ENCODE measurements at places on chromosomes 5 and 9. TPM values are rescaled to one million over a fixed set of nuclear protein-coding genes. Genes with fewer than 3 reads are reported as not detected.

DNA sequence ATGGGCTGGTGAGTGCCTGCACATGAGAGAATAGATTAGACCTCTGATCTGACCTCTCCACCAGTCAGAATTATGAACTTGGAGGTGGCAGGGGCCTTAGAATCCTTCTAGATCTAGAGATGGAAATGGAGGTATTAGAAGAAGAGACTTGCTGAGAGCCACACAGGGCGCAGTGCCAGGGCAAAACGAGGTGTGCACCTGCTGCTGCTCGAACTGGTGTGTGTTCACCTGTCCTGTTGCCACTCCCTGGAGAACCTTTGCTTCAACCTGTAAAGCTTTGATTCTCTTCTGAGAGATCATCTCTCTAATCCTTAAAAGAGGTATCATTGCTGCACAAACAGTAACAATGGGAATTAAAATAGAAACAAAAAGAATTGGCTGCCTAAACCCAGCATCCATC, 24.9 kb downstream of the FRMPD1 start:
- no peak for DNase-seq

- DNase-seq = no peak
These were observed 68.8 kb downstream of the SNX18 start for GRCh38 chr5:54586336-54586735.

- no peak for DNase-seq
These were observed 51.8 kb upstream of the RAPGEF1 start for GRCh38 chr9:131791542-131792254.

DNA sequence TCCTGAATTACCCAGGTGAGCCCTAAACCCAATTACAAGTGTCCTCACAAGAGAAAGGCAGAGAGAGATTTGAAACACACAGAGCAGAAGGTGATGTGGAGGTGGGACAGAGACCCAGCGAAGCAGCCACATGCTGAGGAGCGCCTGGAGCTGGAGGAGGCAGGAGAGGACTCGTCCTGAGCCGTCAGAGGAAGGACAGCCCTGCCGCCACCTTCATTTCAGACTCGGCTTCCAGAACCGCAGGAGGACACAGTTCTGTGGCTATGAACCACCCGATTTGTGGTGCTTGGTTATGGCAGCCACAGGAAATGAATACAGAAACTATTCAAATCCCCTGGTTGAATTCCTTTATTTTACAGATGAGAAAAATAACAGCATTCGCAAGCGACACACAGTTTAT, 16.4 kb upstream of the FBP1 start:
- no peak for DNase-seq

DNA sequence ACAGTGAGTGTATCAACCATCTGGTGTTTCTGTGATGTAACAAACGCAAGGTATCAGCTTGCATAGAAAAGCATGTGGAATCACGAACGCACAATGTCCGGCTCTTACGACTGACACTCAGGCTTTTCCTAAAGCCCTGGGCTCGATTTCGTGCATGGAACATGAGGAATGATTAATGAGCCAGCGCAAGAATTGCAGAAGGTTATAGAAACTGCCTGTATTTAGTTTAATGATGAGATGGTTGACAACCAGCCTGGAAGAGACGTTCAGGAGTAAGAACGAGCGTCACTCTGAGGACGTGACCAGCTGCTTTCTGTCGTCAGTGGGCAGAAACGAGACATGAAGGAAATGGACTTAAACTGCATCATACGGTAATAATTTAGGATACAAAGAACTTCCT, 497.6 kb downstream of the IRX1 start:
- no peak for DNase-seq

- DNase-seq = no peak
These were observed 94.1 kb upstream of the JAK2 start for GRCh38 chr9:4890929-4891328.

DNA sequence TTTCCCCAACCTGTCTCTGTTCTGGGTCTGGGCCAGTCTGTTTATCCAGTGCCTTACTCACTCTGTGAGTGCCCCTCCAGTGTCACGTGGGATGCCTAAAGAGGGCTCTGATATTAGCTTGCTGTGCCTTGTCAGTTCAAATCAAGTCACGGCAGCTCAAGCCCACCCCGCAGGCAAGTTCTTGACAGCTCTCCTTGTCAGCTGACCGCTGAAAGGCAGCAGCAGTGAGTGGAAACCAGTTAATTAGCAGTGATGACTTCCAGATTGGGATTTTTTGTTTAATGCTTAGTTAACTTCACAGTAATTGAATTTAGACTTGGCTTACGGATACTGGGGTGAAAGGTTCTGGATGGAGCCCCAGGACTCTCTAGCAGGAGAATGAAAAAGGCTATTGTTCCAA, 210.1 kb downstream of the PSAT1 start:
- DNase-seq = no peak

DNA sequence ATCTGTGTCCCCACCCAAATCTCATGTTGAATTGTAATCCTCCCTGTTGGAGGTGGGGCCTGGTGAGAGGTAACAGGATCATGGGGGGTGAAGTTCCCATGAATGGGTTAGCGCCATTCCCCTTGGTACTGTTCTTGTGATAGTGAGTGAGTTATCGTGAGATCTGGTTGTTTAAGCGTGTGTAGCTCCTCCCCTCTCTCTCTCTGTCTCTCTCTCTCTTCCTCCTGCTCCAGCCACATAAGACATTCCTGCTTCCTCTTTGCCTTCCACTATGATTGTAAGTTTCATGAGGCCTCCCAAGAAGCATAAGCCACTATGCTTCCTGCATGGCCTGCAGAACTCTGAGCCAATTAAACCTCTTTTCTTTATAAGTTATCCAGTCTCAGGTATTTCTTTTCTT, 28.8 kb downstream of the C5orf15 start:
- DNase-seq = no peak

LCNL1 gene
- polyA plus RNA-seq = 0.39 TPM

- DNase-seq = no peak
These were observed 349.2 kb upstream of the KLF4 start for GRCh38 chr9:107838766-107839165.

DNA sequence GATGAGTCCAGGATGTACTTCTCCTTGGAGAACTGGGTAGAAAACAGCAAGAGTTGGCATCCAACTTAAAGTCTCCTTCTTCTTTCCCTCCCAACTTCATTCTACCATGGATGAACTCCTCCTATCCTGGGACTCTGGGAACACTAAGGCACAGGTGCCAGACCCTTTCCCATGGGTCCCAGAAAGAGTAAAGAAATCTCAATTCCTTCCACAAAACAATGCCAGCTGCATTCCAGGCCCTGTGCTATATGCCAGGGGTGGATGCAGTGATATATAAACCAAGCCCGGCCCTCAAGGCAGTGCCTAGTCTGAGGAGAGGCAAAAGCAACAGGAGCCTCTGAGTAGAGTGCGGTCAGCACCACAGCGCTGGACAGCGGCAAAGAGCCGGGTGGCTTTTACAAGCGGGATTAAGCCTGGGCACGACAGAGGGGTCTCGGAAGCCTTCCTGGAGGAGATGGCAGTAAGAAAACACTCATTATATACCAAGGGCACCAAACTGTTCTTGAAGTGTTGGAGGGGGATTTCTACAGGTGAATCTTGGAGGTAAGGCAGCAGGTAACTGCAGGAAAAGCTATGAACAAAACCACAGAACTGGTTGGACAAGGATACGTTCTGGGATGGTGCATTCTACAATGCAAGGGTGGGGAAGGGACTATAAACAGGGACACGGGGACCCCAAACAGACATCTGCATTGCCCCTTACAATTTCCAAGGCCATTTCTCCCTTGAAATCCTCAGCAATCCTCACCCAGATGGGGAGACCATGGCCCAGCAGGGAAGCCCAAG, 16.4 kb upstream of the TOR2A start:
- no peak for DNase-seq

ADAMTSL2 gene
- 2.5 TPM for polyA plus RNA-seq

DNA sequence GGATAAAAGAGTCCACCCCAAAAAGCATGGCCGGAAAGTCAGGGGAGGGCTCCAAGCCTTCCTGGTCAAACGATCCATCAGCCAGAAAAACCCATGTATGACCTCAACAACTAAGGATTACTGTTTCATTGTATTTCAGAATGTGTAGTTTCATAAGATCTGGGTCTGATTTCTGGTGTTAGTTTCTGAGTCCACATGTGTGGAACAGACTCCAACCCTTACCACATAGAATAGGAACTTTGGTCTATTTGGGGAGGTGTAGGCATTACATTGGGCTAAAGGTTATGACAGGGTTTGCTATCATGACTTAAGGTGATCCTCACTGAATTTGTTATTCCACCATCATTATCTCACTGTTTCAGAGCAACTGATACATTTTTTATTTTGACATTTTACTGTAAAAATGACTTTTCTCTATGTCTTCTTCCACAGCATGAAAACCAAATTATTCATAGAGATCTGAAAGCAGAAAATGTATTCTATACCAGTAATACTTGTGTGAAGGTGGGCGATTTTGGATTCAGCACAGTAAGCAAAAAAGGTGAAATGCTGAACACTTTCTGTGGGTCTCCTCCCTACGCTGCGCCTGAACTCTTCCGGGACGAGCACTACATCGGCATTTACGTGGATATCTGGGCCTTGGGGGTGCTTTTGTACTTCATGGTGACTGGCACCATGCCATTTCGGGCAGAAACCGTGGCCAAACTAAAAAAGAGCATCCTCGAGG, 33.5 kb downstream of the HMGCS1 start:
- no peak for DNase-seq

IL4 gene
- 0.38 TPM for polyA plus RNA-seq

GRCh38 chr9:34572628-34573027, 16.9 kb downstream of the CNTFR start:
- DNase-seq = no peak

DNA sequence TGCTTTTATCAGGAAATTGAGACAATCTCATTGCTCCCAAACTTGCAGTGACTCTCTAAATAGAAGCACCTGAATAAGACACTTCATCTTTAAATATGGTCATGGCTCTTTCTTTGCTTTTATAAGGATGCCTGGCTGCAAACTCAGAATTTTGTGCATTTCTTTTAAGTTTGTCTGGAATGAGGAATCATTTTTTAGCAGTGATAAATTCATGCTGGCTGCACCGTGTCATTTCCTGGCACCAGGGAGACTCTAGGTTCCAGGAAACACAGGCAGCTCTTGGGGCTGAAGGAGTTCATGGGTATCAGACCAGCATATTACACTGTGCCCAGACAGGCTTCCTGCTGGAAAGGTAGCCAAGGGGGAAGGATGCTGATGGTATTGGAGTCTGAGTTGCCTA, 109.9 kb downstream of the NUDT12 start:
- DNase-seq = no peak

PCYOX1L gene
- 18.8 TPM for polyA plus RNA-seq

KIAA0825 gene
- 4.1 TPM for polyA plus RNA-seq

GGTA1 gene
- 5.4 TPM for polyA plus RNA-seq

MRPS2 gene
- polyA plus RNA-seq = 54.1 TPM

- no peak for DNase-seq
These were observed 27.8 kb upstream of the CDH6 start for GRCh38 chr5:31165729-31166128.

SV2C gene
- polyA plus RNA-seq = 0.31 TPM

RFX3 gene
- 19.0 TPM for polyA plus RNA-seq

DNA sequence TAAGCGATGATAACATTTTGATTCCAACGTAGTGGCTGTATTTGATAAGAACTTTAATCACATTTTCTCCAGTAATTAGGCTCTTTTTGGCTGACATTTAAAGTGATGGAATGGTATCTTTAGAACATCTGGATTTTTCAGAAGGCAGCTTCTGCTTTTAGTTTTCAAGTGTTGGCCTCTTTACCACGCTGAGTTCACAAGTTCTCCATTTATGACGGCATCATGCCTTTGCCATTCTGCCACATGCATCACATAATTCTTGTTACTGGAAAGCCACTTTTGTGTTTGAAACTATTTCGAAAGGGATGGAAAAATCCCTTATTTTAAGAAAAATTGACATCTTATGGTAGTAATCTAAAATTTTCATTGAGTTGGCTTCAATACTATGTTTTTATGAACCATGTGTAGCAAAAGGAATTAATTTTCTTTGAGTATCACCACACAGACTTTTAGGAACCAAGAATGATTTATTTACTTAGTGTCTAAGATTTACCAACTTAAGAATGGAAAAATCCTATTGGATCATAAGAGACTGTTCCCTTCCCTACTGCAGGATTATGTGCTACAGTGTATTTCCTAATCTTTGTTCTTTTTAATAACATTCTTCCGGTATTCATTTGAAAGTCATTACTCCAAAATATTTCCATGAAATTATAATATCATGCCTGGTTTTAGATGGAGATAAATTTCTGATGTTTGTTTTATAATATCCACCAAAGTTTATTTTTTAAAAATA, 344.2 kb downstream of the ADGRV1 start:
- DNase-seq = no peak

GFRA3 gene
- polyA plus RNA-seq = 4.4 TPM

PCDHGB4 gene
- 4.9 TPM for polyA plus RNA-seq

GPBP1 gene
- polyA plus RNA-seq = 134 TPM

GRCh38 chr5:80240368-80240986, 15.4 kb downstream of the SERINC5 start:
- DNase-seq = no peak

DNA sequence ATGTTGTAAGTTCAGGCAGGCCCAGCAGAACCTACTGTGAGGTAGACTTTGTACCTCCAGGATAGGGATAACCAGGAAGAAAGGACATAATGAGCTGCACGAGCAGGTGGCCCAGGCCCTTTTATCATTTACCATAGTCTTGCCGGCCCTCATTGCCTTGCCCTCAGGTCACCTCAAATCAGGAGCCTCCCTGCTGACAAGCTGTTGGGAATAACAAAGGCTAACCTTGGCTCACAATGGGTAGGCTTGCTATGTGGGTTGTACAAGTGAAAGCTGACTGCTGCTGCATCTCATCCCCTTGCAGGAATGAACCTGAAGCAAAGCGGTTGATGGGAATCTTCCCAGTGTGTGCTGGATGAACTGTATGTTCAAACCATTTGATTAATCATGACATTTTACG, 159.5 kb upstream of the ACTBL2 start:
- DNase-seq = no peak

SLC34A1 gene
- 181 TPM for polyA plus RNA-seq

DPYSL3 gene
- polyA plus RNA-seq = 44.1 TPM

THBS4 gene
- 14.2 TPM for polyA plus RNA-seq

DNA sequence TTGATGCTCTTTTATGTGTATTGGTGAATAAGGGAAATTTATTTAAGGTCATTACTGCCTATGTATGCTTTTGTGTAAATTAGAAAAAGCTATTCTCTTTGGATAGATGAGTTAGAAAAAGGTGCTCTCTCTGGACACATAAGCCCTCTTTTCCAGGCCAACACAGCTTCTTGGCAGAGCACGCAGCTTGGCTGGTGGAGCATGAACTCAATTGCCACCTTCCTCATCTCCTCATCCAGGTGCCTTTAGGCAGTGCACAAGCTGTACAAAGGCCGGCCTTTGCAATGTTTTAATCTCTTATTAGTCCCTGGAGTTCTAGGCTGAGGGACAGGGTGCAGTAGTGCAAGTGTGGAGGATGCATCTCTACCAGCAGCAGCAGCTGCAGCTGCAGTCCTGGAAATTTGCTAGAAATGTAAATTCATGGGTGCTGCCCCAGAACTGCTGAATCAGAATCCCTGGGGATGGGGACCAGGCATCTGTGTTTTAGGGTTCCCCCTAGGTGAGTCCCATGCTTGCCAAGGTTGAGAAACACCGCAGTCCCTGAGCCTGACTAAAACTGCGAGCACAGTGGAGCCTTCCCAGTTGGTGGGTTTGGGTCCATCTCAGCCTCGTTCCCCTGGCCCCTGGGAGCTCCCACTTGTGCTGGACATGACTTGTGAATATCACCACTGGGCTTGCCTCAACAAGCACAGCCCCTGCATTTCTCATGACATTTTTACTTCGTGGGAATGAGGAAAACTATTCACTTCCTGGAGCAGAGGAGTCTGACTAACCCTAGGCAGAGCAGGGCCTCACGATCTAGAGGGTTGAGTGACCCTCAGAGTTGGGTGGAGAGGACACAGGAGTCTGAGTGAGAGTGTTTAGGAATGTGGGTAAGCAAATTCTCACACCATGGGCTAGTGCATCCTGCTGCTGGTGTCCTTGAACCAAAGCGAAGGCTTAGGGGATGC, 272.3 kb downstream of the ZSWIM6 start:
- DNase-seq = no peak
